Erythroblast (primary cell): ENCODE measurements at places on chromosomes 2 and 18.

- DNase-seq = no peak
Measured at GRCh38 chr2:205695460-205695991, 13.2 kb downstream of the NRP2 start.

- no peak for DNase-seq
Measured at GRCh38 chr2:134823431-134823830, 15.0 kb upstream of the ACMSD start.

GRCh38 chr2:31430439-31431165, 16.1 kb upstream of the XDH start:
- no peak for DNase-seq

GRCh38 chr2:222604749-222605515, 51.0 kb downstream of the FARSB start:
- peak; percentile 83 for DNase-seq

GRCh38 chr18:23941791-23942190, 72.8 kb upstream of the TTC39C start:
- DNase-seq = no peak

GRCh38 chr2:209368914-209369313, 54.9 kb upstream of the MAP2 start:
- no peak for DNase-seq

GRCh38 chr2:170354855-170355780, 177.2 kb downstream of the MYO3B start:
- no peak for DNase-seq

DNA sequence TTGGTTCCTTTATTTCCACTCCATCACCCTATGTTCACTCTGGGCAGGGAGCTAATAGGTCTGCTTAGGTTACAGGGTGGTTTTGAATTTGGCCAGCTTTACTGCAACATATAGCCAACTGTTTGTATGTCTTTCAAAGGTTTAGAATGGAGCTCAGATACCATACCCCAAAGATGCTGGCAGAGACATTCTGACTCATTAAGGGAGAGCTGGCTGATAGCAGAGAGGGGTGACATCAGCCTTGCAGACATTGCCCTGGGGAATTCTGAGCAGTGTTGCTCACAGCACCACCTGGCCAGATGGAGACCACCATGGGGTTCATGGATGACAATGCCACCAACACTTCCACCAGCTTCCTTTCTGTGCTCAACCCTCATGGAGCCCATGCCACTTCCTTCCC, 2.1 kb downstream of the PROKR1 start:
- DNase-seq = no peak

GRCh38 chr2:145685383-145686050, 1165.6 kb upstream of the ZEB2 start:
- no peak for DNase-seq
